ENCODE measurements at places on chromosomes 2 and 18.

GRCh38 chr2:169819106-169819505, 5.6 kb downstream of the METTL5 start:
- no peak for DNase-seq

GRCh38 chr18:22283116-22283395, 113.7 kb downstream of the GATA6 start:
- DNase-seq = no peak

DNA sequence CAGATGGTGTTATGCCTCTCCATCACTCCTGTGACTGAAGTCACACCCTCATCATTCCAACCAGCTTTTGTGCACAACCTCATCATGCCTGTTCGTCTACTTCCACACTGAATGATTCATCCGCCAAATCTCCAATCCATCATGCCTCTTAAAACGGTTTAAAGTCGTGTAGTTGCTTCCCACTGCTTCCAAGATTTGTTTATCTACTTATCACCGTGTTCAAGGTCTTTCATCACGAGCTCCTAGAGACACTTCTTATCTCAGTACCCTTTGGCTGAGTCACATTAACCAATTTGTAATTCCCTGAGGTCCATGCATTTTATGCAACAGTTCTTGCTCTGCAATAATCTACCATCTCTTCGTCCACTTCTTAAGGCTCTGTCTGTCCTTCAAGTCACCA, 592.3 kb upstream of the ID2 start:
- no peak for DNase-seq

DNA sequence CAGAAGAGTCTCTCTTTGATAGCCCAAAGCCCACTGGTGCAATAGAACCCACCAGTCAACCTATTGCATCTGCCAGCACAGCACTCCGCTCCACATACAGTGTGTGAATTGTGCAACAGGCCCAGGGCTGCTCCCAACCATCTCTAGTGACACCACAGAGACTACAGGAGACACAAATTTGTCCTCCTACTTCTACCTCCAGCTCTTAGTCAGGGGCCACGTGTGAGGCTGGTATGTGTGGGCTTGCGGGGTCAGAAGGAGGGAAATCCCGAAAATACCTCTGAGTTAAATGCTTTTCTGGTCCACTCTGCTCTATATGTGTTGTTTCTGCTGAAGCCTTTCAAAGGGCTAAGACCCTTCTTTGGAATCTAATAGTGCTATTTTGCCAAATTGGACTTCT, 18.0 kb downstream of the DGUOK start:
- no peak for DNase-seq

DNA sequence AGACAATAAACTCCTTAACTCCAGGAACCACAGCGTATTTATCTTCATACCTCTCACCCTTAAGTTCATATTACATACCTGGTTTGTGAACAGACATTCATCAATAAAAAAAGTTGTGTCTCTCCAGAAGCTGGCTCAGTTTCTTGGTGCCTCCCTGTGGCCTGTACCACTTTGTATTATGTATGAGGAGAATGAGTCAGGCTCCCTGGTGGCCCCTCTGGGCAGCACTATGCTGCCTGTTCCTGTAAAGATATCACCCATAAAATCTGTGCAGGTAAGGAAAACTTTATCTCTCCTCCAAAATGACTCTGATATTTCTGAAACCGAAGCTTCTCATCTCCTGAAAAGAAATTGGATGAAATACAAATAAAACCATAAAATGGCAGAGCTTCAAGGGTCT, 198.4 kb upstream of the NT5C1B start:
- DNase-seq = no peak

- no peak for DNase-seq
Observed at GRCh38 chr2:14650066-14650465, 17.5 kb downstream of the LRATD1 start.

DNA sequence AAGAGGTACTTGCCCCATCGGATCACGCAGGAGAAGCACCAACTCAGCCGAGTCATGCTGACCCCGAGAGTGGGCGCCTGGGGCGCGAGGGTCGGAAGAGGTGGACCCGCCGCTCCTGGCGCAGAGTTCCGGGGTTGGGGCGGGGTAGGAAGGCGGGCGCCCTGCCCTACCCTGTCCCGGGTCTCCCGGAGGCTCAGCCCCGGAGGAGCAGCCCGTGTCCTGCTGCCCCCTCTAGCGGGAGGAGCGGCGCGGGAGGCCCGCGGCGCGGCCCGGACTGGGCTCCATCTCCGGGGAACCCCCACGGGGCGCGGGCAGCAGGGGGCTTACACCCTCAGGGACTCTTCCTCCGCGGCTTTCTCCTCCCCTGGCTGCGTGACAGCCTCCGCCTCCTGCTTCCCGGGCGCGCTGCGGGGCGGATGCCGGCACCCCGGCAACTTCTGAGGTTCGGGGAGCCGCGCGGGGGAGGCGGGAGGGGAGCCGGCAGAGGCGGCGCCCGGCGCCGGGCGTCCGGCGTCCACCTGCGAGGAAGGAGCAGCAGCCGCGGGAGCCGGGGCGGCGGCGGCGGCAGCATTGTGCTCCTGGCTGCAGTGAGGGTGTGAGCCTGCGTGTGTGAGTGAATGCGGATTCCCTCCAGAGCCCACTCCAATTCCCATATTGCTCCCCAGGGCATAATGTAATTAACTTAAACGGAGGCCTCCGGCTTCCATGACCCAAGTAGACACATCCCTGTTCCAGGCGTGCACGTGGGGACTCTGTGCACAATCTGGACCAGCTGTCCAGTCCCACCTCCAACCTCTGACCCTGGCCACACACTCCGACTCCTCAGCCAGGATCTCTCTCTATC, 7.6 kb upstream of the TNS1 start:
- no peak for DNase-seq

DNA sequence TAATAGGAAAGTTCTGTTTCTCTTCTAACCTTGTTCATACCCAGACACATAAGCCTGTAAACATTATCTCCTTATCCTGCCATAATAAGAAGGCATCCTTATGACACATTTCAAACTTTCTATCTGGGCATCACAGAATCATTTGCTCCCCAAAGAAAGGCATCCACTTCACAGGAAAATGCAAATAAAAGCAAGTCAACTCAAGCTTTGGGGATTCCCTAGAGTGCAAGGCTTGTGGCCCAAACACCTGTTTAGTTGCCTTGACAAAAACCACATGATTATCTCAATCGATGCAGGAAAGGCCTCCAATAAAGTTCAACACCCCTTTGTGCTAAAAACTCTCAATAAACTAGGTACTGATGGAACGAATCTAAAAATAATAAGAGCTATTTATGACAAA, 195.7 kb upstream of the GALNT5 start:
- DNase-seq = no peak

GRCh38 chr2:50694798-50695197, 337.1 kb downstream of the NRXN1 start:
- DNase-seq = no peak

- no peak for DNase-seq
Observed at GRCh38 chr2:191650896-191651773, 26.8 kb upstream of the NABP1 start.

DNA sequence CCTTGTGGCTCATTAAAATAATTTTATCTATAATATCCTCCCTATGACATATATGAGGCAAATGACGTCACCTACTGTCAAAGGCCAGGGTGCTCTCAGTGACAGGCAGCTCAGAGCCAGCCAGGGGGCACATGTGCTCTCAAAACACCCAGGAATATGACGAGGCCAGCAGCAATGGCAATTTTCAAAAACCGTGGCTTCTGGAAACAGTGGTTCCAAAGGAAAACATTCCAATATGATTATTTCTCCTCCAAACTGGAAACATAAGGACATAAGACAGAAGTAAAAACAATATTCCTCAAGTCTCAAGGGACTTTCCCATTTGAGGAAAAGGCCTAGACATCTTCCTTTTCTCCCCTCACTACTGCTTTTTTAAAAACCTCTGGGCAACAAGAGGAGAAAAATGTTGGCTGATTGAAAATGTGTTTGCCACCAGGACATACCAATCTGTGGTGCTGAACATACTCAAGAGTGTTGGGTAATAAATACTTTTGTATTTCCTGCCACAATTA, 40.8 kb downstream of the RNF152 start:
- no peak for DNase-seq

- no peak for DNase-seq
Observed at GRCh38 chr2:16135196-16135912, 195.0 kb downstream of the MYCN start.

GRCh38 chr2:235703711-235704295, 210.0 kb downstream of the AGAP1 start:
- no peak for DNase-seq
